ENCODE measurements at places on chromosomes 16 and 17.

DNA sequence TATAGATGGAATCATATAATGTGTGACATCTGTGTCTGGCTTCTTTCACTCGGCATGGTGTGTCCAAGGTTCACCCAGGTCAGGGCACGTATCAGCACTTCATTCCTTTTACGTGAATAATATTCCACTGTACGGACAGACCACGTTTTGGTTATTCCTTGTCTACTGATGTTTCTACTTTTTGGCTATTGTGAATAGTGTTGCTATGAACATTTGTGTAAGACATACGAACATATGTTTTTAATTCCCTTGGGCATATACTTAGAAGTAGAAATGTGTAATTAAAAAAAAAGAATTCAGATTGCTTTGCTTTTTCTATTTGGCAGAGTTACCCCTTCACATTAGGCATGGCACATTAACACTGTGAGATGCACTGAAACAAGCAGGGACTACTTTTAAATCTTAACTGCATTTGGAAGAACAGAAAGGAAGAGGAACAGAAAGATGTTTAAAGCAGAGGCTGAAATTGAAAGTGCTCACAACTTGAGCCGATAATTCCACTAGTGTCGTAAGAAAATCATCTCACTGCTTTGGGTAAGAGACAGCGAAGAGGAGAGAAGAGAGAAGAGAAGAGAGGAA, 105.3 kb downstream of the VPS53 start:
- no peak for DNase-seq

DNA sequence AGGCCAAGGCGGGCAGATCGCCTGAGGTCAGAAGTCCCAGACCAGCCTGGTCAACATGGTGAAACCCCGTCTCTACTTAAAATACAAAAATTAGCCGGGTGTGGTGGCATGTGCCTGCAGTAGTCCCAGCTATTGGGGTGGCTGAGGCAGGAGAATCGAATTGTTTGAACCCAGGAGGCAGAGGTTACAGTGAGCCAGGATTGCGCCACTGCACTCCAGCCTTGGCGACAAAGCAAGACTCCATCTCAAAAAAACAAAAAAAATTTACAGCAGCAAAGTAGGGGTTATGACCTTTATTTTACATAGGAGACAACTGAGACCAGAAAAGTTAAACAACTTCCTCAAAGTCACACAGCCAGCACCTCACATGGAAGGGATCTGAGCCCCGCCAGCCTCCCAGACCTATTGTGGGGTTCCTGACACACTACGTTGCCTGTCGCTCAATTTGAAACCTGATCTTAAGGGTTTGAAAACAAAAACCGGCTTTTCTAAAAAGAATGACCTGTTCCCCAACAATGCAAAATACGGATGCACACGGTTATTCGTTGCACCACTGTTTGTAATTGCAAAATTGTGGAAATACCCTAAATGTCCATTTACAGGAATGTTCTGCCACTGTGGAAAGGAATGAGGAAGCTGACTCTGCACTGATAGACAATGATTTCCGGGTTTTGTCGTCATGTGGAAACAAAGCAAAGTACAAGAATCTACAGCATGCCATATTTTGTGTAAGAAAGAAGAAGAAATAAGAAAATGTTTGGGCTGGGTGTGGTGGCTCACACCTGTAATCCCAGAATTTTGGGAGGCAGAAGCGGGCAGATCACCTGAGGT, 77.2 kb downstream of the CNGB1 start:
- no peak for DNase-seq

DNA sequence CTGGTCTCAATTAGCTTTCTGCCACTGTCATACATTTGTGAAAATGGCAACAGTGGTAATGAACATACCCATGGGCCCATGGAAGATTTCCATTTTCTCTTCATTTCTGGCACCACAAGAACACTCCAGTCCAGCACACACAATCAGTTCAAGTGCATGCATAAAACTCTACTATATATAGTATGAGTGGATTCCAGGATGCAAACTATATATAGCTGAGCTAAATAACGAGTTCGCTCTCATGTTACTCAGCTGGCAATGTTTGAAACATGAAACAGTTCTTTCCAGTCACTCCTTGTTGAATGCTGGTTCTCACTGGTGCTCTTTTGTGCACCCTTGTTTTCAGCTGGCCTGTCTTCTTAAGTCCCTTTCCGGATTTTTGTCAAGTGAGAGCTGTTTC, 75.2 kb upstream of the DHX40 start:
- no peak for DNase-seq

DNA sequence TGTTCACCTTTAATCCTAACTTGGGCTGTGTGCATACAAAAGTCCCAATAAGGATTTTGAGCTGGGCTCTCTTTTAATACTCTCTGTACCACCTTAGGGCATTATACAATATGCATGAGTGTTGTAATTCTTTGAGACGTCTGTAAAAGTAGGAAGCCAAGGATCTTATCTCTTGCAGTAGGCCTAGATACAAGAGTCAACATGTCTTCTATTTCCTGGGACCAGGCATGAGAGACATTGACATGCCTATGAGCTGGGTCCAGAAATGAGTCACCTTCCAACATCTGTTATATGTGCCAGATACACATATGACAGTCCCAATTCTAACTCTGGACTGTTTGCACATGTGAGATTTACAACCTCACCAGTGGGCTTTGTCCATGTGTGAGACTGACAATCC, 1911.2 kb downstream of the TP53TG3F start:
- DNase-seq, result no peak

GRCh38 chr16:22932032-22932771, 118.2 kb downstream of the HS3ST2 start:
- DNase-seq, result no peak

DNA sequence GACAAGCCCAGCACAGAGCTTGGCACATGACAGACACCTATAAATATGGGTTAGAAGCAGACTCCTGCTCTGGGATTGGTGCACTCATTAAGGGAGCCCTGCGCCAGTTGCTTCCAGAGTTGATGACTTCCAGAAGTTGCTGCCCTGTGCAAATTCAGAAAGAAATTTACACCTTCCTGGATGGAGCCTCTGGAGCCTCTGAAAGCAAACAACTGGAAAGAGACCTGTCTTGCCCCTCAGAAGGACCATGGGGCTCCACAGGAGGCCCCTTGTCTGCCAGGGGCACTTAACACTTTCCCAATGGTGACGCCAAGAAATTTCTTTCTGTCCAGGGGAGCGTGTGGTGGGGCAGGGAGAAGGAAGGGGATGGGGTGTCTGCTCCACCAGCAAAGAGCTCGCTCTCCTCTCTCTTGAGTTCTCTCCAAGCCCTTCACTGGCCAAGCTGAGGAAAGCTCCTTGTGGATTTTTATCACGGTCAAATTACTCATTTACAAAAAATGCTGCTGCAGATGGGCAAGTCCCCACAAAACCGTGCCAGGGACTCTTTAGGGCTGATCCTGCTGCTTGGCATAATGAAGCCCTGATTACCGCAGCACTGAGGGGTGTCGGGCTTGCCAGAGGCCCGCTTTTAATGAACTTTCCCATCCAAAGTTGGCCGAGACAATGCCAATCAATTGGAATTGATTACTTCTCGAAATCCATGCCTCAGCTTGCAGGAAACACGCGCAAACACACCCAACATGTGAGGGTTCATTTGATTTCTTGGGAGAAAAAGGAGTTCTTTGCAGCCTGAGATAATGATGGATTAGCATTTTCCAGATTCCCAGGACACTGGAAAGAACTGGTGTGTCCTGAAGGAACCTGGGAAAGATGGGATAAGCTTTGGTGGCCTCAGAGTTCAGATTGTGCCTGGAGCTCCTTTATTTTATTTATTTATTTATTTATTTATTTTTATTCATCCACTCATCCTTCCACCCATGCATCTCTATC, 583.6 kb upstream of the CDH5 start:
- DNase-seq, result no peak

GRCh38 chr17:45155029-45155428, 6.6 kb upstream of the HEXIM2 start:
- no peak for DNase-seq

DNA sequence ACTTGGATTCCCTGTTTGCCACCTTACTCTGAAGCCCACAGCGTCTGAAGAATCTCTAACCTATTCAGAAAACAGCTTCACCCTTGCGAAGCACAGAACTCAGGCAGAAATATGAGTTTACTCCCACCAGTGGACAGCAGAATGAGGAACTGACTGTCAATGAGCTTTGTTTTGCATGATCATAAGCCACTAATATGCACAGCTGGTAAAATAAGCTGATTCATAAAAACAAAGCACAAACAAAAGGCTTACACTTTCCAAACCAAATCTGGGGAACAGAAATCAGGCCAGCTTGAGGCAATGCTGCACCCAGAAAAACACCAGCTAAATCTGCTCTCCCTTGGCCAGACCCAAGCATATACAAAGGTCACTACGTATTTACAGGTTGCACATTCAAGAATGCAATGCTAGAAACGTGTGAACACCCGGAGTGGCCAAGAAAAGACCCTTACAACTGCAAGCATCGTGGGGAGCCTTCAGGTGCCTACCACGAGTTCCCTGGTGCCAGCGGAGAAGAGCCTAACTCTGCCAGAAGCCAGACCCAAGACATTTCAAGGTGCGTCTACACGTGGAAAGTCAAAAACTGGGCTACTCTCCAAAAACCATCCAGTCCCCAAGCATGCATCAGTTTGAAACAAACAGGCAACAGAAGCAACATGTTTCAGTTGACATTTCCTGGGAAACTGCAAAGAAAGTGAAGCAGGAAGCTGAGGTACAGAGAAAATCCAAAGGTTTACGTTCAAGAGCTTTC, 207.1 kb downstream of the ZFHX3 start:
- no peak for DNase-seq

GRCh38 chr17:10177913-10178505, 20.4 kb downstream of the GAS7 start:
- DNase-seq, result no peak

GRCh38 chr17:327296-327695, 25.3 kb downstream of the RPH3AL start:
- no peak for DNase-seq

DNA sequence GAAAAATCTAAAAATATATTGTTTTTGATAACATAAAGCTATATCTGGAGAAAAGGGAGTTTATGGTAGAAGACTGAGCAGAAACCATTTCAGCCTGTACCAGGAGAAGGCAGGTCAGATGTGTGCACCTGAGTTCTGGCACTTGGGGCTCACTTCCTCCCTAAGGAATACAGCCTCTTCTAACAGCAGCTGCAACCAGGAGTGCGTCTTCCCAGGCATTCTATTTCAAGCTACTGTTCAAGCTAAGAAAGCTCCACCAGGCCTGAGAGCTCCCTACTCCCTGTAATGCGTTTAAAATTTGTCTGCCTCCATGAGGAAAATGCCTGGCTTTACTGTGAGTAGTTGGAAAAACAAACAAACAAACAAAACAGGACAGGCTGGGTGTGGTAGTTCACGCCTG, 96.1 kb downstream of the ZNF778 start:
- no peak for DNase-seq

- DNase-seq, result no peak
Observed at GRCh38 chr16:64962786-64963185, 159.1 kb downstream of the CDH11 start.

- no peak for DNase-seq
Observed at GRCh38 chr16:66036184-66036583, 330.3 kb upstream of the CDH5 start.

DNA sequence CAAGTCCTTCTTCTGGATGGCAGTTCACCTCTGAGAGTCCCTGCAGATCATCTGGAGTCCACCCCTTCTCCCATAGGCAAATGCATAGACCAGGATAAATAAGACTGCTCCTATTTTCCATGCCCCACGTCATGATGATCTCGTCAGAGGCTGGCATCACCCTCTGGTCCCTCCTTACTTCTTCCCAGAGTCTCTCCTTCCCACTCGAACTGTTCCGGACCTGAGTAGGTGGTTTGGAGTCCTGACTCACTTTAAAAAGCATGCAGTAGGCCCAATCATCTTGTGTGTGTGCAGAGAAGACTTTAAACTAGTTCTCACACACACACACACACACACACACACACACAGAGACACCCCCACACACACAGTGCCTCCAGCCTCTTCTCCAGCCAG, 72.0 kb downstream of the SOX9 start:
- no peak for DNase-seq

GRCh38 chr17:50872710-50873424, 6.7 kb upstream of the TOB1 start:
- peak; percentile 65 for DNase-seq

DNA sequence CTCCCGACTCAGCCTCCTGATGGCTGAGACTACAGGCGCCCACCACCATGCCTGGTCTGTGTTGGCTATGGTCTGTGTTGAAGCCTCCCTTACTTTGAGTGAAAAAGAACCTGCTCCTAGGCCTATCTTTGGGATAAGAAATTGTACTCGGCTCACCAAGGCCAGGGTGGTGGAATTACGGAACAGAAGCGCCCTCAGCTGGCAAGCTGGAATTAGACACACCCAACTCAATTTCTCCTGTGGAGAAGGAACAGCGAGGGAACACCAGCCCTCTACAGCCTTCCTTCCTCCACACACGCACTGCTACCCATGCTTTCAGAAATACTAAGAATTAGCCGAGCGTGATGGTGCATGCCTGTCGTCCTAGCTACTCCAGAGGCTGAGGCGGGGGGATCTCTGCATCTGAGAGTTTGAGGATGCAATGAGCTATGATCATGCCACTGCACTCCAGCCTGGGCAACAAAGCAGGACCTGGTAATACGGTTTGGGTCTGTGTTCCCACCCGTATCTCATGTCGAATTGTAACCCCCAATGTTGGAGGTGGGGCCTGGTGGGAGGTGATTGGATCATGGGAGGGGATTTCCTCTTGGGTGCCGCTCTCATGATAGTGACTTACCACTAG, 40.1 kb upstream of the RBBP6 start:
- DNase-seq, result no peak

DNA sequence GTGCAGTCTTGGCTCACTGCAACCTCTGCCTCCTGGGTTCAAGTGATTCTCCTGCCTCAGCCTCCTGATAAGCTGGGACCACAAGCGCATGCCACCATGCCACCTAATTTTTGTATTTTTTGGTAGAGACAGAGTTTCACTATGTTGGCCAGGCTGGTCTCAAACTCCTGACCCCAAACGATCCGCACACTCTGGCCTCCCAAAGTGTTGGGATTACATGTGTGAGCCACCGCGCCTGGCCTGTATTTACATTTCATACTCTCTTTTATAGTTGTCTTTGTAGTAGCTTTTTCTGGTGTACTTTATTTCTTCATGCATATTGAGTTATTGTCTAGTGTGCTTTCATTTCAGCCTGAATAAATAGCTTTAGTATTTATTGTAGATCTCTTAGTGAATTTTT, 10.1 kb upstream of the ADORA2B start:
- DNase-seq, result no peak

- no peak for DNase-seq
Observed at GRCh38 chr17:39765766-39766165, 28.0 kb downstream of the GRB7 start.

- no peak for DNase-seq
Observed at GRCh38 chr17:307295-307691, 45.3 kb downstream of the RPH3AL start.

GRCh38 chr16:11301645-11302501, 20.7 kb upstream of the PRM1 start:
- no peak for DNase-seq
